ENCODE measurements at places on chromosomes 5 and 9.

- DNase-seq: no peak
Measured at GRCh38 chr9:85884256-85884655, 56.7 kb upstream of the NAA35 start.

DNA sequence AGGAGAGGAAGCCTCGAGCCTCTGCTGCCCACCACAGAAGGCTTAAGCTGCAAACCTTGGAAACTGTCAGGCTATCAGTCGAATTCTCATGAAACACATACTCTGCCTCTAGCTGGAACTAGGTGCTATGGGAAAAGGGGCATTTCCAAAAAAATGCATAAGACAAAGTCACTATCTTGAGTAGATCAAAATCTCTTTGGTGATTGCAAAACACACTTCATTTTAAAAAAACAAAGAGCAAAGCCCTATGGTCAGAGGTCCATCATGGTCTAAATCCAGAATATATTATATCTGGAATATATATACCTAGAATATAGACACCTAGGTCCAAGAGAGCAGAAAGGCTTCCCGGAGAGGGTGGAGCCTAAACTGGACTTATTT is 59.8 kb downstream of the ENC1 start:
- DNase-seq: no peak

GRCh38 chr5:167801999-167802398 is 489.4 kb upstream of the WWC1 start:
- no peak for DNase-seq

- DNase-seq: no peak
Measured at GRCh38 chr5:52864371-52864770, 76.7 kb downstream of the ITGA1 start.

DNA sequence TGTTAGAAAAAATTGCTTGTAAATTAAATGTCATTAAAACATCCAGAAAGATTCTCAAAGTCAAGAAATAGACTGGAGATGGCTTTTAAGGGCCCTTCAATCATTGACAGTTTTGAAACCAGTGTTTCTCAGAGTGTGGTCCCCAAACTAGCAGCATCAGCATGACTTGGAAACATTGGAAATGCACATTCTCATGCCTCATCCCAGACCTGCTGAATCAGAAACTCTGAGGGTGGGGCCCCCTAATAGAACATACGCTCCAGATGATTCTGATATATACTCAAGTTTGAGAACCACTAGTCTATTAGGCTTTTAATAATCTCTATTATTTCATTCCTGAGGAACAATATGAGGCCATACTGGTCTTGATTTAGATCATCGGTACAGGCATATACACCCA is 181.6 kb downstream of the SMARCA2 start:
- DNase-seq: no peak

DNA sequence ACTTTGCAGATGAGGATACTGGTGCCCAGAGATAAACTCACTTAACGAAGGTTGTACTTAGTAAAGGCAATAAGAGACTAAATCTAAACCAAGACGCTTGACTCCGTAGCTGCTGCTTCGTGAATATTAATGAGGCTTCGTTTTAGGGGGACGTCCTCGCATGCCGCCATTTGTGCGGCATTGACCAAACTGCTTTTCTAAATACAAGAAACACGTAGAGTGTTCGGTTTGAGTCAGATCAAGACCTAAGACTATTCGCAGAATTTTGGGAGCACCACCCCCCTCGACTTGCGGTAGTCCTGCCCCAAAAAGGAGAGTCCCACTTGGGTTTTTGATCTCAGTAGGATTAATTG is 1.1 kb downstream of the NPM1 start:
- no peak for DNase-seq

- no peak for DNase-seq
Measured at GRCh38 chr5:145989428-145989827, 53.0 kb downstream of the SH3RF2 start.

GRCh38 chr5:33688526-33688925 is 203.3 kb downstream of the ADAMTS12 start:
- no peak for DNase-seq

GRCh38 chr5:9282211-9282610 is 263.7 kb downstream of the SEMA5A start:
- DNase-seq: no peak

DNA sequence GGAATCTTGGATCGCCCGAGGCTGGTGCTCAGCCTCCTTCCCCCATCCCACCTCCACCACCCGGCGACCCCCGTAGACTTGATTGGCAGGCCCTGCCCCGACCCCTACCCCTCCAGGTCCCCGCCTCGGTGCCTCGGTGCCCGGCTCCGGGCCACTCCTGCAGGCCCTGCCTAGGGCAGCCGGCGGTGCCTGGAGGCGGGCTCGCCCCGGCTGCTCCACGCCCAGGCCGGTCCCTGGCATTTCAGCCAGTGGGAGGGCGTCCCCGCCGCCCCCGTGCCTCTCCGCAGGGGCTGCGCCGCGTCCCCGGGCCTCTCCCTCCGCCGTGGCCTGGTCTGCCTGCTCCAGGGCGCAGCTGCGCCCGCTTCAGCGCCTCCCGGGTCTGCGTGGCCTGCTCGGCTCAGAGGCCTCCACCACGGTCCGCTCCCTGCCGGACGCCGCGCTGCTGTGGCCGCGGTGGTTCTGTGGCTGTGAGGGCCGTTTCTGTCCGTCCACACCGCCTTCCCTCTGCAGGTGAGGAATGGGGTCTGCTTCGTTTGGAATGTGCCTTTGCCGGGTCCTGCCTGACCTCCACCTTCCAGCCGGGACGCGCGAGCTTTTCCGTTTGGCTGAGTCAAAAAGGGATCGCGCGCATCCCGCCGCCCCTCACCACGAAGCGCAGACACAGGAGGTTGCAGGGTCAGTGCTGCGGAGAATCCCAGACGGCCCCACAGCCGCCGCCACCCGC is 48.3 kb upstream of the IRX4 start:
- no peak for DNase-seq

DNA sequence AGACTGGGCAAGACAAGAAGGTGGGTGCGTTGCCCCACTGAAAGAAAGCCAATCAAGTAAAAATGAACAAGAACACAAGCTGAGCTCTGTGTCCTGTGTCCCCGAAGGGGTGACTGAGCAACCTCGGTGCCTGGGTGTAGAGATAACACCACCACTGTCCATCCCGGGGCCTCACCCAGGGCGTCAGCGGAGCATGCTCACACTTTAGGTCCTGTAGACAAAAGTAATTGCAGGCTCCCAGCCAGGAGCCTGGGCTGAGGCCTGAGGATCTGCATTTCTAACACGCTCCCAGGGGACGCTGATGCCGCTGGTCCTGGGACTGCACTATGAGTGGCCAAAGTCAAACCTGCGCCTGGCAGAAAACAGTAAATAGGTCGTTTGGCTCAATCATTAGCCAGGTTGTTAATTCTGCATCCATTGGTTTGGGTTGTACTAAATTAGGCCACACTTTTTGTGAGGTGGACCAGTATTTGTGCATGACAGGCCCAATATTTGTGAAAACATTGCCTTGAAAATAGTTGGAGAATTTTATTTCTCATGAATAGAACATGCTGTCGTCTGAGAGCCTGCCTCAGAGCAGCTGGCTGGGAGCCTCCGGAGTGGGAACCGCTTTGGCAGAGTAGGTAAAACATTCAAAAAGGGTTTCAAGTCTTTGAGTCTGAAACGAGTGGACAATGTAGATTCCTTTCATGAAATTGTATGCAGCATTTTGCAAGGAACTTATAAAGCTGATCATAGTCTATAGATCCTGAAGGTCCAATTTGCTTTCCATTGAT is 38.3 kb downstream of the ANKRD33B start:
- no peak for DNase-seq

DNA sequence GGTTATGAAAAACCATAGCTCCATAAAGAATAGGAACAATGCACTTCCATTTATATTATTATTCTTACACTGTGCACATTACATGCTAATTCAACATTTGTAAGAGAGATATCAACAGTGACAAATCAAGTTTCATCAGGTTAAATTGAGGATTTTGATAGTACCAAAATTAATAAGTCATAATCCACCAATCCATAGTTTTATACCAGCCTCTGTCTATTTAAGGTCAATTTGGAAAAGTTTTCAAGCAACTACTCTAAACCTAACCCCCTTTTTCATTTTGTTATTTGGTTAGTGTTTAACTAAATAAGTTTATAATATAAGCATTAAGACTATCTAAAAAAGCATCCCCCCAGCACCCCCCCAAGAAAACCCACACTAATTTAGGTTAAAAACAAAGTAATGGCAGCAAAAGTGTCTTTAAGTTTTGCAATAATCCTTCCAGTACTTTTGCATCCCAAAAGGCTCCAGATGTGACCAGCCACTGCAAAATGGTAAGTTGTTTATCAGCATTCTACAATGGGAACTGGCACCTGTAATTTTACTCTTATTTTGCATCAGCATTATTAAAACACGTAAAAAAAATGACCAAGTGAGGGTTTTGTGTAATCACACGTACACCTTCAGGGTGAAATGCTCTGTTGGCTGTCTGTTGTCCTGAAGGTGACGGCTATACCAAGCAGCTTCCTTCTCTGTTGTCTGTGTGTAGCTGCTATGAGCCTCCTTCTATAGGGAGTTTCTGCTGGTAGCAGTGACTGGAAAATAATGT is 36.8 kb upstream of the SSBP2 start:
- no peak for DNase-seq

GRCh38 chr9:91376239-91376638 is 14.5 kb upstream of the AUH start:
- DNase-seq: no peak

- DNase-seq: no peak
Measured at GRCh38 chr5:169176709-169177694, 123.9 kb downstream of the SLIT3 start.

DNA sequence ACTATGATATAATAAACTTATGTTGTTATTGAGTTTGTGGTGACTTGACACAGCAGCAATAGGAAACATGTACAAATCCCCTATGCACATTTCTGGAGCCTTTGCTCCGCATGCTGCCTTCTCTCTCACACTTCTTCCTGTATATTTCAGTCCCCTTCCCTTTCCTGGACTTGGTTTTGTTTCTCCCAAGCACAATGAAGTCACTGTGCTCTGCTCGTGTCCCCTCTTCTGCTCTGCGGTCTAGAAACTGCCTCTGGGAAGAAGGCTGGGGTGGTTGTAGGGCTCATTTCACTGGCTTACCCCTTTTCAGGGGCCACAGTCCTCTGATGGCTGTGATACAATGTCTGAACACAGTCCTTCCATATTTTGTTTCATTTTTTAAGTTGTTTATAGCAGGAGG is 15.7 kb upstream of the FGD3 start:
- DNase-seq: no peak

- no peak for DNase-seq
Measured at GRCh38 chr5:171261361-171261760, 47.7 kb upstream of the TLX3 start.

GRCh38 chr9:92992549-92992948 is 45.2 kb downstream of the FGD3 start:
- DNase-seq: no peak

DNA sequence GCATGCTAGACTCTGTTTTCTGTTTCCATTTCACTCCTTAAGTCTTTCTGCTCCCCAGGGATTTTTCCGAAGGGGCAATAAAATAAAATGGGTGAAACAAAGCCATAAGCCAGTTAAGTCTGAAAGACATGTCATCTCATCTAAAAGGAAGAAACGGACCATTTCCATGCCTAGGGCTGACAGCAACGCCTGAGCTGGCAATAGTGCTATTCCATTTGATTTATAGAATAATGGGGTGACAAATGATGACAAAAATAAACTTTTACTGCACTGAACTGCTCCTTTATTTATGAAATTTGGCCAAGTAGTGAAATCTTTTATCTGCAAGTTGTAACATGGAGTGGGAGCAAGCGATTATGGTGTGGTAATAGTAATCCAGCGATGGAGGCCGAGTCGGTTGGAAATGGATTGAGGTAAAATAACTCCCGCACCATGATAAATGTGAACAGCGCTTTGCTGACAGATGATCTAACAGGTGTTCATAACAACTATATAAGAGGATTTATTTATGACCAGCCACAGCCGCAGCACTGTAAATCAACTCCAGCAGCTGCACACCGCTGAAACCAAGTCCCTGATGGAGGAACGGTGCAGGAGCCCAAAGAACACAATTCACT is 219.8 kb upstream of the TBCA start:
- no peak for DNase-seq

GRCh38 chr9:27530915-27531755 is 1.5 kb upstream of the MOB3B start:
- DNase-seq: no peak

GRCh38 chr9:83698976-83699585 is 8.7 kb downstream of the UBQLN1 start:
- DNase-seq: no peak

DNA sequence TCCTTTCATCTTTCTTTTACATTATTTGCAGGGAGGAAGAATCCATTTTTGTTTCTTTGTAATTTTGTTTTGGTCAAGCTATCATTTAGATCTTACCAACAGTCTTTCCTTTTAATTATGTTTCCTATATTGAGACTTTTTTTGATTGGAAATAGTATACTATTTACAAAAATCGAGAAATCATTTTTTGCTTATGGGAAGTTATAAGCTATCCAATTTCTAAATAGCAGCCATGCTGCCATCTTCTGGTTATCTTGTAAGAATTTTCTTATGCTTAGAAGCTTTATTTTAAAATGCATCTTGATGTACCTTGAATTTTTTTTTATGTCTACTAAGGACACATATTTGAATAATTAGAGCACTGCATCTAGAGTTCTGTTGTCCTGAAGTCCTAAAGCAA is 821.2 kb downstream of the PTPRD start:
- no peak for DNase-seq

DNA sequence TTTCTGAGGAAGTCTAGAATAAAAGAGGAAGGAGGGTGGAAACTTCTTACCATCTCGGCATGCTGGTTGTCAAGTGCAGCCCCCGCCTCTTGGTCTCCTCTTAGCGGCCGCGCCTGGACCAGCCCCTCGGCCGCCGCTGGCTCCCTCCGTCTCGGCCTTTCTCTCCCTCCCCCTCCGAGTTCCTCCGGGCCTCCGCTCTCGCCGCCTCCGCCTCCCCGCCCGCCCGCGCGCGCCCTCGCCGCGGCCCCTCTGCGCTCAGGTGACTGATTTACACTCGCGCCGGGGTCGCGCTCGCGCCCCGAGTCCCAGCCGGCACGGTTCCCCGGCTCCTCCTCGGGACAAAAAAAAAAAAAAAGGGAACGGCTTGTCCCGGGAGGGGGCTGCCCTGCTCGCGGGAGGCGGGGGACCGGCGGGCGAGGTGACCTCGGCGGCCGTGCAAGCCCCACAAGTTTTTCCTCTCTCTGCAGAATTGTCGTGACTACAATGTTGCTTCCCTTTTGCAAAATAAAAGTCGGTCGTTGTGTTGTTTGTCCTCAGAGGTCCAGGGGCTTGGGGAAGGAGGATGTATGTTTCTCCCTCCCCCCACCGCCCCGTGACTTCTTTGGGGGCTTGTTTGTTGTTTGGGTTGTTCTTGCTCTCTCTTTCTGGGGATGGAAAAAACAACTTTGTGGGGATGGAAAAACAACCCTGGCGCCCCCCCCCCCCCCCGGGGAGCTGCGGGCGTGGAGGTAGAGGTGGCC is at the start of gene BNC2:
BNC2 (minus strand) TSS at position 75 of the 740 bp plus-strand sequence; CDS start at position 53, 22 bp downstream.
- no peak for DNase-seq

DNA sequence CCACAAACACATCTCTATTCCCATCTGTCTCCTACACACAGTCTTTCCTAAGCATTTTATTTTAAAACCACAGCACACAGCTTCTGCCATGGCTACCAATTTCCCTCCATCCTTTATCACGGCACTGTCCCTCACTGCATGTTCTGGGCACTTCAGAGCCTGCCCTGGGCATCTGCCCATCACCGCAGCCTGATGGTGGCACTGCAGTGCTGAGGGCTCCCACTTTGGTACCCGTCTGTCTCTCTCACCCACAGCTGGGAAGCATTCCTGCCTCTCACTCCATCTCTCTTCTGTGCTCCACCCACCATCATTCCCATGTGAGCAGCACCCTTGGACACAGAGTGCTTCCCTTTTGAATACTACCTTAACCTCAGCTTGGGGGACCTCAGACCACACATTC is 31.7 kb downstream of the ZDHHC11 start:
- DNase-seq: no peak

Data from stimulated activated CD8-positive, alpha-beta memory T cell treated with anti-CD3 and anti-CD28 coated beads, Interleukin-4, amount 100 ng/mL, for 1 hour (primary cell).